ENCODE measurements at places on chromosomes 11 and 22. TPM values are rescaled to one million over a fixed set of nuclear protein-coding genes. Genes with fewer than 3 reads are reported as not detected.
A peak's percentile ranks its signal among the peaks of the same experiment; 100 is the strongest.

- no peak for DNase-seq
These were observed at the start of gene TREH for GRCh38 chr11:118679483-118679882. Gene TREH (minus strand): TSS chr11:118679650. CDS start chr11:118679627, 23 bp downstream.

DNA sequence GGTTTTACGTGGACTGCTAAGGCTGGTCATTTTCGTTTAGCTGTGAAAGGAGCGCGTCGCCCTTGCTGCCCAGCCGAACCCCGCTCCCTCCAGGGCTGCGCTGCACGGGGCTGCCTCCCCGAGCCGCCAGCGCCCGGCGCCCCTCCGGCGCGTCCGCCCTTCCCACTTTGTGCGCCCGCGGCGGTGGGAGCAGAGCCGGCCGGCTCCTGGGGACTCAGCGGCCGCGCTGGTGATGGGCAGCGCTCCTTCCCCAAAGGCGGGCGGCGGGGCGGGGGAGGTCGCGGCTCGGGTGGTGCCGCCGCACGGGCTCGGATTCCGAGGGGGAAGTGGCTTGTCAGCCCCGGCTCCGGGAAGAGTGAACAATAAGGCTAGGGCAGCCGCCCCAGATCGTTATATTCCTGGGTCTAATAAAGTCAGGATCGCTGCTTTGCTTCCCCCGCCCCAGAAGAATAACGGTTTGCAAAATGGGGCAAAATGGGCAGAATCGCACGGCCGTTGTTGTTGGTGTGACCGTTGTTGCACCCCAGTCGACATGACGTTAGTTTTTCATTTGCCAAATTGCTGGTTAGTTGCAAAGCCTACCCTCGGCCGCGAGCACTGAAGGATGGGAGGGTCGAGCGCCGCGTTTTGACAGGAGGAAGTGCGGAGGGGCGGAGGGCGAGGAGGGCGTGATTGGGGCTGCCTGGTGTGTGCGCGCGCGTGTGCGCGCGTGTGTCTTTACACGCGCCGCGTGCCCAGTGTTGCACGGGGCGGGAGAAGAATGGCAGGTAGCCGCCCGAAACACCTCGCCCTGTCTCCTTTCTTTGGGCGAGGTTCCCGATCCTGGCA, 745 bp downstream of the NCAM1 start:
- DNase-seq: peak; percentile 73

GRCh38 chr11:111097191-111097590, 148.3 kb upstream of the POU2AF2 start:
- no peak for DNase-seq

DNA sequence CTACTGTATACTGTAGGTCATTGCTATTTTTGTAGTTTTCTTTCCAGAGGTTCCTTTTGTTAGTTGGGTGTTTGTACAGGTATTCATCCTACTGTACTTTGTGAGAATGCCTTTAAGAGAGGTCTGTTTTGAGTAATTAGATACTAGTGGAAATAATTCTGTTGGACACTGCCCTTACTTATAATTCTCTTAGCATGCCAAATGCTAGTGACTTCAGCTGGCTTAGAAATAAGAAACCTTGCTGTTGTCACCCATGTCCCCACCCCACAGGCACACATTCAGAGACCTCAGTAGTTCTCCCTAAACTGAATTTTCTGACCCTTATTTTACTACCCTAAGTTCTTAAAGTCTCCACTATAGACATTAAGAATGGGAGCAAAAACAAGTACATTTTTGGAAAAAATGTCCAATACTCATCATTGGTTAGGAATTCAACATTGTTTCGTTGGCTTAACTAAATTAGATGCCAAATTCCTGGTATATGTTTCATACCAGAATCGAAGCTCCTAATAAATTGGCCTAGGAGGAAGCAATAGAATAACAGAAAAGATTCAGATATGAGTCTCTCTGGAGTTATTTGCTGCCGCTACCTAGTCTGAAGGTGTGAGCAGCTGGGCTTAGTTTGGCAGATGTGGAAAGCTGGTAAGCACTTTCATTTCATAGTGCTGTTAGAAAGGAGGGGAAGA, 28.4 kb downstream of the ZNF143 start:
- DNase-seq: no peak

- no peak for DNase-seq
These were observed 46.6 kb upstream of the CHRM4 start for GRCh38 chr11:46438211-46438610.

DNA sequence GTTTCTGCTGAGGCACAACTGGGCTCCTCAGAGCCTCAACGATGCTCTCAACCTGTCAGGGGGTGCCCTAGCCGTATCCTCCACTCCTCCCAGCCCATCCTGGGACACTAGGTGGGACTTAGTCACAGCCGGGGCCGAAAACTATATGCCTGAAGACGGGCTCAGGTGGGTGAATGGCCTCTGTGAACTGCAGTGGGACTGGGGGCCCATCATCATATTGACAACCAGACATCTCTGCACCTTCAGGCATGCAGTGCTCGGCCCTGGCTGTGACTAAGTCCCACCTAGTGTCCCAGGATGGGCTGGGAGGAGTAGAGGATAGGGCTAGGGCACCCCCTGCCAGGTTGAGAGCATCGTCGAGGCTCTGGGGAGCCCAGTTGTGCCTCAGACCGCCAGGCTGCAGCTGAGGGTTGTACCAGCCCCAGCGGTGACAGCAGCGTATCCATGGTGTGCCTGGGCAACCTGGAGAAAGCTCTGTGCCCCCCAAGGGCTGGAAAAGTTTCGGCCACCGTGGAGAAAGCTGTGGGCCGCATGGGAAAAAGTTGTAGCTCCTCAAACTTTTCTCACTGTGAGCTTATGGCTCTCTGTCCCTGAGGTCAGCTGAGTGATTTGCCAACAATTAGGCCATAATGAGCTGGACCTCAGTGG, 88.9 kb downstream of the RRM1 start:
- no peak for DNase-seq

DNA sequence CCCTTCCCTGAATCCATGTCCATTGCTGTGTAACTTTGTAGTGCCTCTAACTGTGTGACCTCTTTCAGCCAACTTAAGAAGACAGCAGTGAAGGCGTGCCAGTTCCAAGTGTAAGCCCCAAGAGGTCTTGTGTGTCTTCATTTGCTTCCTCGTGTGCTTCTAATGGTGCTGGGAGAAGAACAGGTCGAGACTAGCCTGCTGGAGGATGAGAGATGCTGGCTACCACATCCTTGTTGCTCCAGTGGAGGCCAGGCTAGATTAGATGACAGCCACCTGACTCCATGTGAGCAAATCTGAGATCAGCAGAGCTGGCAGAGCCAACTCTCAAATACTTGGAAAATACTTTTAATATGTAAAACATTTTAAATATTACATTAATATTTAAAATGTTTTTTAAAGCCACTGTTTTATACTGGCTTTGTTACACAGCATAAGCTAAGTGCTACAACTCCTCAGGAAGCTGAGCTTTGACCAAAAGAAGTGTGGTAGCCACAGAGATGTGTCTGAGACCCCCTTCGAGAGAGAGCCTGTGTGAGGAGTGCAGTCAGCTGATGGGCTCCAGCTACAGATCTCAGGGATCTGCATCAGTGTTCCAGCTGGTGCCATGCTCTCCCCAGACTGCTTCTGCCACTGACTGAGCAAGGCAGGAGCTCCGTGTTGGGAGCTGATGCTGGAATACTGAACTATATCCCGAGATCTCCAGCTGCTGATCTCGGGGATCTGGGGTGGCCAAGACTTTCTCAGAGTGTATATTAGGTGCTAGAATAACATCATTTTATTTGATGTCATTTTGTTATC, 8.9 kb downstream of the KCNJ11 start:
- DNase-seq: no peak

DNA sequence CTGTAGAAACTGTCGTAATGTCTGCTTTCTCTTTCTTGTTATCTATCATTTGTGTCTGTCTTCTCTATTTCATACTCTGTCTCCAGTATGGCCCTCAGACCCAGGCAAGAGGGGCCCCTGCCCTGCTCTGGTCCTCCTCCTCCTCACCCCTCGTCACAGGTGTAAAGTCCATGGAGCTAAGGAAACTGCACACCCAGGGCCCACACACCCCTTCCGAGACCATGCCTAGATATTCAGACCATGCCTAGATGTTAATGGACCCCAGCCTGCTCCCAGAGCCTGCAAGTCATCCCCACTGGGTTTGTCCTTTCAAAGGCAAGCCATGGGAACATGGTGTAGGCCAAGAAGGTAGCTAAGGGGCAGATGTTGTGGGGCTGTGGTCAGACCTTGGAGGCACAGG, 24.1 kb upstream of the ANO1 start:
- no peak for DNase-seq

DNA sequence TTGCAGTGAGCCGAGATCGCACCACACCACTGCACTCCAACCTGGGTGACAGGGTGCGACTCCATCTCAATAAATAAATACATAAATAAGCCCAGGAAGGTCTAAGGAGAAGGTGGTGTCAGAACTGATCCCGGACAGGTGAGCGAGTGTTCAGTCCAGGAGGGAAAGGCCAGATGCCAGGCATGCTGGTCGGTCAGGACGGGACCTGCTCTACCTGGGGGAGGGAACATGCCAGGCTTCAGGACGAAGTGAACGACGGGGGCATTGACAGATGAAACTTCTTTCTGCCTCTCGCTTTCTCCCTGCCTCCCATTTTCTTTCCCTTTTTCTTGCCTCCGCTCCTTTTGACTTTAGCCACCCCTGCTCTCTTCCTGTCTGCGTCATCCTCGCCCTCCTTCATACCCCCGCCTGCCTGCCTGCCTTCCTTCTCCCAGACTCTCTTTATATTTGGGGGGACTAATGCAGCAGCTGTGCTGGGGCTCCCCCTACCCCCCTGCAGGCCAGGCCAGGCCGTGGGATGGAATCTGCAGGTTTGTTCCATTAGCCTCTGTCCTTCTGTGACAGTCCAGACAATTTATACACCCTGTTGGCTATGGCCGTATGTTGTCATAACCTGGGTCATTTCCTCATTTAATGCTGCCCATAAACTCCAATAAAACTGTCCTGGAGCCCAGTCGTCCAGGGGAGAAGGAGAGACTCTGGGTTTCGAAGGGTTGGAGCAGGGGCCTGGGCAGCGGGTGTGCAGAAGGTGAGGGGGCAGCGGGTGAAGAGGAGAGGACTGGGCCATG, 209.2 kb upstream of the TBCEL start:
- no peak for DNase-seq

GRCh38 chr11:74687237-74688023, 43.8 kb downstream of the CHRDL2 start:
- no peak for DNase-seq

DNA sequence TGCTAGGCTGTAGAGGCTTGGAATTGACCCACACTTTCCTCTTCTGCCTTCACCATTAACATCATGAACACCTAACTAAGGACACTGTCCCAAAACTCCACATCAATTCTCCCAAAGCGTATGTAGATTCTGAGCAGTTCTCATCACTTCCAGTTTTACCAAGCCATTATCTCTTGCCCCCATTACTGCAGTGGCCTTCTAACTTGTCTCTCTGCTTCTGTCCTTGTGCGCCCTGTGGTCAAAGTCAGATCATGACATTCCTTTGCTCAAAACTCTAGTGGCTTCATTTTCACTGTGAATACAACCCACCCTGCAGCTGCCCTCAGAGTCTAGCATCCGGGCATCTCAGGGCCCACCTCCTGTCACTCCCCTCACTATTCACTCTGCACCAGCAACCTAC, 13.1 kb upstream of the TOP3B start:
- no peak for DNase-seq

- no peak for DNase-seq
These were observed 104.7 kb downstream of the NAV2 start for GRCh38 chr11:19817265-19817851.

DNA sequence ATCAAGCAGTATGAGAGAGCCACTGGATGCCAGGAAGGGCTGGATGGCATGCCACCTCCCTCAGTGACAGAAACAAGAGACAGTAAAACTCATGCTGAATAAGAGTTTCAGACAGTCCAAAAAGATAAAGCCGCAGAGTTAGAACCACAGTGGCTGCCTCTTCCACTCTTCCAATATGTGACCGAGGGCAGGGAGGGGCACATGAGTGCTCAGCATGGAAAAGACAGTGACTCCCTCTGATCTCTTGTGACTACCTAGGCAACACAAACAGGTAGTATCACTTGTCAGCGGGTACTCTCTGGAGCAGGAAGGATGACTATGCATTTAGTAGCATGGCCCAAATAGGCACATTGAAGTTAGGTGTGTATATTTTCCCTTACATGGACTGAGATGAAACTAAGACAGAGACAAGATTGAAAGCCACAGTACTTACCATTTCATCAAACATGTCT, 295.4 kb downstream of the CADM1 start:
- DNase-seq: no peak

- no peak for DNase-seq
These were observed 27.5 kb downstream of the LINC01488 start for GRCh38 chr11:69508974-69509373.

GRCh38 chr22:33962409-33962808, 42.1 kb upstream of the LARGE1 start:
- no peak for DNase-seq

- no peak for DNase-seq
These were observed 99.7 kb upstream of the MTNR1B start for GRCh38 chr11:92869716-92870115.

DNA sequence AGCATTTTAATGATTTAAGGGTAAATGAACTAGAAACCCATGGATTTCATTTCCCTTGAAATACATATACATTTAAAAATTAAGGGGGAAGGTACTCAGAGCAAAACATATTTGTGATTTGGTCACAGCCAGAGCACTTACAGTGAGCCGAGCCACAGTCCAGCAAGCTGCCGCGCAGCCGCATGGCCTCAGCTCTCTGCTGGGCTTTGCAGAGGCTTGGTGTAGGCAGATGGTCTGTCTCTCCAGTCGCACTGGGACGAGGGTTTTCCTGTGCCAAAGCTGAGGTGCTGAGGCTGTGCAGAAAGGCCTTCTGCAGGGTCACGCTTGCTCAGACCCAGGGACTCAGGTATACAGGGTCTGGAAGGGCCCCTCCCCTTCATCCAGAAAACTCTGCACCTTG, 367.3 kb downstream of the OPCML start:
- no peak for DNase-seq

DNA sequence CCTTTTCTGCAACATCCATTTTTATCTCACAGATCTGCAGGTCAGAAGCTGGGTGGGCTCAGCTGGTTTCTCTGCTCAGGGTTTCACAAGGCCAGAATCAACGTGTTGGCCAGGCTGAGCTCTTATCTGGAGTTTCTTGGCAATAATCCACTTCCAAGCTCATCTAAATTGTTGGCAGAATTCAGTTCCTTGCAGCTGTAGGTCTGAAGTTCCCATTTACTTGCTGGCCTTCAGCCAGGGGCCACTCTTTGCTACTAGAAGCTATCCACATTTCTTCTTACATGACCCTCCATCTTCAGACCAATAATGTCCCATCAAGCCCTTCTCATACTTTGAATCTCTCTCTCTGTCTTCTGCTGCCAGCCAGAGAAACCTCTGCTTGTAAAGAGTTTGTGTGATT, 103.5 kb downstream of the WNT11 start:
- DNase-seq: no peak

The LBHD1 gene
- 33.7 TPM for total RNA-seq

The KRTAP5-1 gene
- not detected for total RNA-seq

The MUC2 gene
- total RNA-seq: not detected

The PIWIL4 gene
- 0.86 TPM for total RNA-seq

The ABCC8 gene
- total RNA-seq: not detected
